Natural killer cell (primary cell): ENCODE measurements at places on chromosomes 6 and 20. TPM values are rescaled to one million over a fixed set of nuclear protein-coding genes. Genes with fewer than 3 reads are reported as not detected.

GRCh38 chr6:108622641-108623298, 62.1 kb downstream of the FOXO3 start:
- no peaks in the 10 kb centered on the region for H3K27me3 ChIP-seq
- no peak overlapping the region for H3K27ac ChIP-seq
- H3K36me3 ChIP-seq: no peaks in the 10 kb centered on the region
- DNase-seq: no peak

MYLIP gene
- 207 TPM for total RNA-seq

DNA sequence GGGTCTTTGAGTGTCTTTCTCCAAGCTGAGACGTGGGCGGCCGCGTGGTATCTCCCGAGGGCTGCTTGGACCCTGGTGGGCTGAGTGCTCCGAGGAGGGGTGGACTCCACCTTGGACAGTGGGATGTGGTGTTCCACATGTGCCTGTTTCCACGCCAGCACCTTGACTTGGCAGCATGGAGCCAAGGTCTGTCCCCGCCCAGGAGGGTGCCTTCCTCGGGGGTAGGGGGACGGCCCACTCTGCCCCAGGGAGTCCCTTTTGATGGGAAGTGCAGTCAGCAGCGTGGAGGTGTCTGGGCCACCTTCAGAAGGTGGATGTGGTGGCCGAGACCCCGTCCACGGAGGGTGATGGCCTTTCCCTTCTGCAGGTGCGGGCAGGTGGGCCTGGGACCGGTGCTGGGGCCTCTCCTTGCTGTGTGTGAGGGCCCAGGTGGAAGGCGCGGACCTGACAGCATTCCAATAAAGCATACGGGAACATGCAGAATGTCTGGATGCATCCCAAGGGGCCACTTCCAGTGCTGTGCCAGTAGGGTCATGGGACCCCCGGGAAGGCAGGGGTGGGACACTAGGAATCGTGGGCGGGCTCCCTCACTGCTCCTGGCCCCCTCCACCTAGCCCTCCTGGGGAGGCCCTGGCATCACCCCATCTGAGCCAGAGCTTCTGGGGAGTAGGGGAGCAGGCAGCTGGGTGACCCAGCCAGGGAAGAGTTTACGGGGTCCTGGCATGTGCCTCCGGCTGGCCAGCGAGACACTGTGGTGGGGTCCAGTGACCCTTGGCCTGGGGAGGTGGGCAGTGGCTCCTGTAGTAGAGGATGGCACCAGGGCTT, 3.5 kb upstream of the COL20A1 start:
- no peak overlapping the region for H3K27ac ChIP-seq
- no peak overlapping the region for H3K4me3 ChIP-seq
- H3K27me3 ChIP-seq: no peaks in the 10 kb centered on the region
- DNase-seq: no peak

DNA sequence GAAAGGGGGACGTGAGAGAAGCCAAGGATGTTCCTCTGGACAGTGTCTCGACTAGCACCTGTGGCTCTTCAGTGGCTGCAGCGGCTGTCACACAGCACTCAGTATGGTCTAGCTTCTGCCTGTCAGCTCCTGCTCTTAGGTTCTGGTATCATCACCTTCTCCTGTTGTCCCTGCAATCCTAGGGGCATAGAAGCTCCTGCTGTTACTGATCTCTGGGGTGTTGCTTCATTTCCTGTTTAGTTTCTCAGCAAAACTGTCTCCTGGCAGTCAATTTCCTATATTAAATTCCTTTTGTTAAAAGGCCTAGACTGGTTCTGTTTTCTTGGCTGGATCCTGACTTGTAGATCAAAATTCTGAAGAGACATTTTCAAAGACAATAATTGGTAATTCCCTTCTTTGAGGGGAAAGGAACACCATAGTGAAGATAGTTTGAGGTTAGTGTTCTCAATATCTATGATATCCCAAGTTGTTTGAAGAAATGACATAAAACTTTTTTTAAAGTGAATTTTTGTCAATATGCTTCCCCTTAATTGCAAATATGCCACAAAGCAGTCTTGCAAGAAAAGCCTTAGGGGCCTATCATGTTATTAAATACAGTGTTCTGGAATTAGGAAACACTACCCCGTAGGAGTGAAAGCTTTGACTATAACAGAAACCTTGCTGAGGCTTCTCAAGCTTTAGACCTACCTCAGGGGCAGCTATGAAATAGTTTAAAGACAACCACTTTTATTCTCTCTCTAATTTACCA, 148.5 kb downstream of the KIF6 start:
- no peaks in the 10 kb centered on the region for H3K4me1 ChIP-seq
- H3K4me3 ChIP-seq: no peak overlapping the region
- H3K27ac ChIP-seq: no peak overlapping the region
- H3K36me3 ChIP-seq: no peaks in the 10 kb centered on the region

- no peaks in the 10 kb centered on the region for H3K36me3 ChIP-seq
- H3K27ac ChIP-seq: no peak overlapping the region
- no peaks in the 10 kb centered on the region for H3K27me3 ChIP-seq
- no peak overlapping the region for H3K4me3 ChIP-seq
- no peaks in the 10 kb centered on the region for H3K4me1 ChIP-seq
Measured at GRCh38 chr20:49560646-49561045, 7.3 kb downstream of the PTGIS start.

- no peaks in the 10 kb centered on the region for H3K4me1 ChIP-seq
- H3K36me3 ChIP-seq: no peaks in the 10 kb centered on the region
- H3K4me3 ChIP-seq: no peak overlapping the region
- H3K27me3 ChIP-seq: peaks cover 10% of the 10 kb centered on the region
- DNase-seq: no peak
Measured at GRCh38 chr20:9835302-9835701, 3.6 kb downstream of the PAK5 start.

RAET1L gene
- not detected for total RNA-seq

DNA sequence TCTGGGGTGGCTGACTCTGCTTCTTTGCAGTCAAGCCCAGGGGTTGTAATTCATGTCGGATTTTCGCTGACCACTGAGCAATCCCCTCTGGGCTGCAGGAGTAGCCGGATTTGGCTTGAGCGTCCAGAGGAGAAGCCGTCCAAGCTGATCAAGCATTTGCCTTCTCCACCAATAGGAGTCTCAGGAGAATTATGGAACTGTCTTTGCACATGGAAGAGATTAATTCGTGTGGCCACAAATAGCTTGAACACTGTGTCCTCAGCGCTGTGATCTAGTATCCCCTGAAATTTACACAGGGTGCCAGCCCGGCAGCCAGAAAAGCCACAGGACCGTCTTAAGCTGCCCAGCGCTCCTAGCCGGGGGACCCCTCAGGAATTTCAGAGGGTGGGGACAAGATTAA, 37.1 kb downstream of the EYA2 start:
- DNase-seq: no peak
- H3K4me3 ChIP-seq: no peak overlapping the region
- H3K27ac ChIP-seq: no peak overlapping the region
- H3K36me3 ChIP-seq: no peaks in the 10 kb centered on the region
- H3K4me1 ChIP-seq: no peaks in the 10 kb centered on the region

DNA sequence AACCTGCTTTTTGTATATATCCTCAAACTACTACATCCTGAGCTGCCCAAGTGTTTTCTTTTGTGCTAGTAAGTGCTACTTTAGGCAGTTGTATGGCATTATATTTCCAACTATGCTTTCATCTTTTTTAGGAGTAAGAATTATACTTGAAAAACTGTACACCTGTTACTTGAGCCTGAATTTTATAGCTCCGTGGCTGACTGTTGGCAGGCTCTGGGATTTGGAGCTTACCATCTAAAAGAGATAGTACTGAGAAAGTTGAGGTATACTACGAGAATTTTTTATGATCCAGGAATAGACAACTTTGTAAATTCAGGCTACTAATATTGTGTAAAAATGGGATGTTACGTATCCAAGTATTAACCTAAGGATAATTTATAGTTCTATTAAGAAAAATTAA, 32.4 kb downstream of the RNF217 start:
- no peak for DNase-seq
- no peaks in the 10 kb centered on the region for H3K27me3 ChIP-seq
- H3K4me1 ChIP-seq: no peaks in the 10 kb centered on the region
- no peak overlapping the region for H3K27ac ChIP-seq
- H3K4me3 ChIP-seq: no peak overlapping the region

DNA sequence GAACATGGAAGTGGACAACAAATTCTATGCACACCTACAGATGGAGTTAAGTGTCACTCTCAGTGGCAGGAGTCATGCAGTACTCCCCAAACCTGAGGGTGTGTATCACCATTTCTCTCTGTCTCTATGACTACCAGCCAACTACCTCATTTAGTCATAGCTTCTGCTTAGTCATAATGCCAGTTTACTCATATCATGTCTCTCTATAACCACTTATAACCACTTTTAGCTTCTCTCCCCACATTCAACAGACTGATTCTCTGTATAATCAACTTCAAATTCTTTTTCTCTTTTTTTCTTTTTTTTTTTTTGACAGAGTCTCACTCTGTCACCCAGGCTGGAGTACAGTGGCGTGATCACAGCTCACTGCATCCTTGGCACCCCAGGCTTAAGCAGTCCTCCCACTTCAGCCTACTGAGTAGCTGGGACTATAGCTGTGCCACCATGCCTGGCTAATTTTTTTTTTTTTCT, 13.8 kb upstream of the GTF3C6 start:
- H3K4me1 ChIP-seq: no peaks in the 10 kb centered on the region
- H3K4me3 ChIP-seq: no peak overlapping the region
- no peak overlapping the region for H3K27ac ChIP-seq
- H3K27me3 ChIP-seq: no peaks in the 10 kb centered on the region

DNA sequence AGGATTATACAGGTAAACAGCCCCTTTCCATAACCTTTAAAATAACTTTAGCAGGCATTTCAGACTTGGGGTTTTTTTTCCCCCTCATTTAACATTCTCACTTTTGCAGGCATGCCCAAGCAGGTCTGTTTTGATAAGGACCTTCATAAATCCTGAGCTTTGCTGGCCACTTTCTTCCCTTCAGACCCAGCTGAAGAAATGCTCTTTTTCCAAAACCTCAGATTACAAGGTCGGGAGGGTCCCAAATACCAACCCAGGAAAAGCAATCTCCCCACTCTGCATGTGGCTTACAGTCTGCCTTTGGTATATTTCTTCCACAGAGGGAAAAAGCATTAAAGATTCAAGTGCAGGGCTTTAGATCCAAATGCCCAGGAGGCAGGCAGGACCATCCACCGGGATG, 6.8 kb downstream of the NFATC2 start:
- no peak overlapping the region for H3K4me3 ChIP-seq
- DNase-seq: no peak
- peaks cover 93% of the 10 kb centered on the region for H3K4me1 ChIP-seq
- no peaks in the 10 kb centered on the region for H3K27me3 ChIP-seq
- H3K36me3 ChIP-seq: peaks cover 18% of the 10 kb centered on the region
- peak overlapping the region; percentile 46 for H3K27ac ChIP-seq

- peaks cover 5% of the 10 kb centered on the region for H3K4me1 ChIP-seq
- DNase-seq: no peak
Measured at GRCh38 chr20:49328790-49329189, 50.9 kb upstream of the ZNFX1 start.

MAP7 gene
- total RNA-seq: 0.14 TPM

GRCh38 chr20:18665135-18665534, 77.3 kb downstream of the DTD1 start:
- no peak for DNase-seq
- H3K4me1 ChIP-seq: no peaks in the 10 kb centered on the region
- no peak overlapping the region for H3K27ac ChIP-seq
- no peaks in the 10 kb centered on the region for H3K27me3 ChIP-seq
- no peaks in the 10 kb centered on the region for H3K36me3 ChIP-seq

DNA sequence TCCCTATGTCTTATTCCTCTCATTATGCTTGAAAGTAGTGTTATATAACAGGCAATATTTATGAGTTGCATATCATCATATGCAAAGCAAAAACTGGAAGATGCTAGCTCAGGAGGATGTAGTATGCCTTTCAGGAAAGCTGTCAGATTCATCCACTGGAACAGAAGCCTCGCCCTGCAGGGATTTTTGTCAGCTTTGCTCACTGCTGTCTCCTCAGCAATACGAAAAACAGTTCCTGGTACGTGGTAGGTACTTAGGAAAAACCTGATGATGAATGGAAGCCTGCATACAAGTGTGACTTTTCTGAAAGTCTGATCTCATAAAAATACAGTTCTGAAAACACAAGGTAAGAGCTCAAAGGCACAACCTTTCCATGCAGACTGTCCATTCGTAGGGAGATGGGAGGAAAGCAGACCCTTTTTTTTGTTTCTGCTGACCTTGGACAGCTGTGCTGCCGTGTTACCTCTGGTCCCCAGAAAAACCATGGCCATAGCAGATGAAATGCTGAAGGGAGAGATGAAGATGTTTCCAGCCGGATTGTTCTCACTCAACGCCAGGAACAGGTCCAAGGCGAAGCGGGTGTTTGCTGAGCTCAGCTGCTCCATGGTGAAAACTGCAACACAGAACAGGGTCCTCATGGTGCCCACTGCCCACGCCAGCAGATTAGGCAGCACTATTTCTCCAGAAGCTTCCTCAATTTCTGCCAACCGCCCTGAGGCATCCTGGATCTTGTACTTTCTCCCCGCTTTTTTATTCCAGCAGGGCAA, 1.5 kb downstream of the SERPINB1 start:
- H3K36me3 ChIP-seq: peaks cover 41% of the 10 kb centered on the region
- peaks cover 36% of the 10 kb centered on the region for H3K4me1 ChIP-seq
- H3K27me3 ChIP-seq: no peaks in the 10 kb centered on the region
- H3K27ac ChIP-seq: peak overlapping the region; percentile 78
- peak overlapping the region; percentile 64 for H3K4me3 ChIP-seq
- no peak for DNase-seq

WTAP gene
- total RNA-seq: 164 TPM

GRCh38 chr6:3228771-3229565, 1.5 kb upstream of the TUBB2B start:
- H3K4me3 ChIP-seq: peak overlapping the region; percentile 24
- peaks cover 75% of the 10 kb centered on the region for H3K27me3 ChIP-seq
- peak; percentile 36 for DNase-seq
- H3K36me3 ChIP-seq: no peaks in the 10 kb centered on the region

- H3K4me1 ChIP-seq: no peaks in the 10 kb centered on the region
- H3K27ac ChIP-seq: no peak overlapping the region
- DNase-seq: no peak
- H3K4me3 ChIP-seq: no peak overlapping the region
- H3K27me3 ChIP-seq: no peaks in the 10 kb centered on the region
Measured at GRCh38 chr6:33717934-33718455, 6.5 kb upstream of the UQCC2 start.

SLC29A1 gene
- 5.5 TPM for total RNA-seq

TRIM15 gene
- total RNA-seq: not detected

KIF25 gene
- not detected for total RNA-seq

GRCh38 chr6:107956586-107957307, 1.3 kb downstream of the SEC63 start:
- peak overlapping the region; percentile 55 for H3K27ac ChIP-seq
- peaks cover 18% of the 10 kb centered on the region for H3K4me1 ChIP-seq
- no peaks in the 10 kb centered on the region for H3K27me3 ChIP-seq

GRCh38 chr6:138978229-138978628, 9.8 kb downstream of the REPS1 start:
- H3K4me3 ChIP-seq: no peak overlapping the region
- no peak for DNase-seq
- peaks cover 5% of the 10 kb centered on the region for H3K4me1 ChIP-seq
- no peak overlapping the region for H3K27ac ChIP-seq
- no peaks in the 10 kb centered on the region for H3K27me3 ChIP-seq
- H3K36me3 ChIP-seq: no peaks in the 10 kb centered on the region
